Smooth muscle cell of the coronary artery (primary cell): ENCODE measurements at places on chromosomes 11 and 22. TPM values are rescaled to one million over a fixed set of nuclear protein-coding genes. Genes with fewer than 3 reads are reported as not detected.

Gene MTNR1B
- not detected in 2 replicates for total RNA-seq

Gene PDE2A
- total RNA-seq: 2.0 and 2.6 TPM in 2 replicates

Gene OR10D3
- not detected in 2 replicates for total RNA-seq

Gene HTR3A
- total RNA-seq: not detected in 2 replicates

Gene GP1BB
- total RNA-seq: 5.3 TPM in 1 of 2 replicates, not detected in the other

Gene NUP98
- 65.9 and 70.9 TPM in 2 replicates for total RNA-seq

Gene MMP12
- under 0.01 and 9.1 TPM in 2 replicates for total RNA-seq

Gene RNF141
- 27.9 and 29.0 TPM in 2 replicates for total RNA-seq

Gene PKP3
- 0.12 and 0.60 TPM in 2 replicates for total RNA-seq

Gene SCN2B
- total RNA-seq: not detected in 2 replicates

Gene DKK3
- 129 and 293 TPM in 2 replicates for total RNA-seq

Gene POLD4
- 24.2 and 71.2 TPM in 2 replicates for total RNA-seq

Gene FOLR1
- total RNA-seq: not detected in 2 replicates

Gene PRODH
- 0.08 and 0.59 TPM in 2 replicates for total RNA-seq

Gene TSSC4
- 56.5 and 75.0 TPM in 2 replicates for total RNA-seq

Gene CHRM1
- not detected in 2 replicates for total RNA-seq

Gene GPHA2
- not detected in 2 replicates for total RNA-seq

Gene E2F8
- total RNA-seq: 0.08 TPM in 1 of 2 replicates, not detected in the other

Gene DCHS1
- 2.1 and 4.0 TPM in 2 replicates for total RNA-seq

Gene OR56B1
- not detected in 2 replicates for total RNA-seq

Gene WNT11
- total RNA-seq: 0.75 and 3.2 TPM in 2 replicates

Gene DDX6
- total RNA-seq: 84.0 and 90.9 TPM in 2 replicates

Gene TMEM121B
- 0.08 TPM in 1 of 2 replicates, not detected in the other for total RNA-seq

Gene OR8G5
- not detected in 2 replicates for total RNA-seq

Gene MUC5AC
- total RNA-seq: not detected in 2 replicates

Gene HOATZ
- not detected in 2 replicates for total RNA-seq

Gene GGA1
- total RNA-seq: 29.8 and 30.0 TPM in 2 replicates

Gene DYNC2H1
- 14.4 and 48.3 TPM in 2 replicates for total RNA-seq

Gene A4GALT
- 16.8 and 31.9 TPM in 2 replicates for total RNA-seq

Gene PLA2G3
- not detected in 2 replicates for total RNA-seq

Gene ASRGL1
- total RNA-seq: 1.1 and 1.5 TPM in 2 replicates

Gene TRIM51
- not detected in 2 replicates for total RNA-seq
